Aorta (tissue), 5 donors: ENCODE measurements at places on chromosomes 3 and 15.

DNA sequence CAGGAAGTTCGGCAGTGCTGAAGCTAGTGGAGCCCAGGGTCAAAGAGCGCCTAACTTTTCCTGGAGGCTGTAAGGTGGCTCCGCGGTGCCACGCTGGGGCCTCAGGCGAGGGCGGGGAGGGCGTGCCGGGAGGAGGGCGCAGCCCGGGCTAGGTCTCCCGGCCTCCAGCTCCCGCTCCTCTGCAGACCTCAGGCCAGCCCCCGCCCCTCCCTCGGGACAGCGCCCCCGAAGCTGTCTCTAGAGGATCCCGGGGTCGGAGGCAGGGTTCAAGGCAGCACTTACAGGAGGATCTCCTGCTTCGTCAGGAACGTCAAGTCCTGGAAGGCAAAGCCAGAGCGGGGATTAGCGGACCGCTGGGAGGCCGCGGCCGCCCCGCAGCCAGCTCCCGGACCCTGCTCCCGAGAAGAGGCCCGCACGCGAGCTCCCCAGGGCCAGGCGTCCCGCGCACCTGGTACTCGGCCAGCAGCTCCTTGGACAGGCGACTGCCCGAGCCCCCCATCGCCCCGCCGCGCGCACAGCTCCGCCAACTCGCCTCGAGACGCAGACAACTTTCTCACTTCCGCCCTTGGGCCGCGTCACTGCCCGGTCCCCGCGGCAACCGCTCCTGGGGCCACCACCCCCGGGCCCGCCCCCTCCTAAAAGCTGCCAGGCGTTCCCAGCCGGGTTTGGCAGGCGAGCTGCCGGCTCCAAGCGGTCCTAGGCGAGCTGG, at the start of gene CIB1:
Gene CIB1, minus strand, starts transcription at position 555 of the 709 bp plus-strand sequence. Its CDS starts 56 bp downstream, at position 499.
- peak; percentile 99 for DNase-seq

- DNase-seq, result no peak
Measured at GRCh38 chr15:51251556-51251955, 86.8 kb downstream of the CYP19A1 start.

DNA sequence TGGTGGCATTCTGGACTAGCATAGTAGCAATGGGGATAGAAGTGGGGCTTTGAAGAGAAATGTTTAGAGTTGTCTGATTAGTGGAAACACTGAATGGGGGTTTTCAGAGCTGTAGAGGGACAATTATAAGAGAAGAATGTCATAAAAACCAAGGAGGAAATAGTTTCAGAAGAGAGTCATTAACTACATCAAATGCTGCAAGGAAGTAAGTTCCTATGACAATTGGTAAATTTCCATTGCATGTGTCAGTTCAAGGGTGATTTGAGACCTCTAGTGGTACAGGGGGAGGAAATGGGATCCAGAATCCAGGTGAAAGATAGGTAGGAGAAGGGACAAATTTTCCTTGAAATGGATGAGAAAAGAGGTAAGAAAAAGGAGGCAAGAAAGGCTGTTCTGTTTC, 68.3 kb upstream of the TBC1D5 start:
- no peak for DNase-seq

GRCh38 chr15:52162260-52162659, 28.9 kb downstream of the GNB5 start:
- DNase-seq, result no peak

- no peak for DNase-seq
Measured at GRCh38 chr3:152941859-152942258, 106.9 kb downstream of the P2RY1 start.

DNA sequence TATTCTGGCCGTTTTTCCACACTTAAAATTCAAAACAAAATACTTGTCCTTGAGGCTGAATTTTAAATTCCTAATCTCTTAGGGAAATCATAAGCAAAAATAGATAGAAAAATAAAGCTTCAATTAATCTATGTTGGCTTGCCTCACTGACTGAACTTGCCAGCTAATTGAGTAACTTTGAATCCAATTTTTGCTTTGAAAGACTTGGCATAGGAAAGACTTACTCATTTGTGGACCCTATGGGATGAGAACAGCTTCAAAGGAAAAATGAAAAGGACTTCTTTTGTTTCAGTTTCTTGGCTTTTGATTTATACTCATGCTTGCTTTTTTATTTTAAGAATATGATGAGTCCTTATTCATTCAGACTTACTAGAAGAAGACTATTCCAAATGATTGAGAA, 370.7 kb upstream of the RARB start:
- DNase-seq, result no peak

GRCh38 chr3:25018909-25019308, 409.2 kb upstream of the RARB start:
- no peak for DNase-seq

DNA sequence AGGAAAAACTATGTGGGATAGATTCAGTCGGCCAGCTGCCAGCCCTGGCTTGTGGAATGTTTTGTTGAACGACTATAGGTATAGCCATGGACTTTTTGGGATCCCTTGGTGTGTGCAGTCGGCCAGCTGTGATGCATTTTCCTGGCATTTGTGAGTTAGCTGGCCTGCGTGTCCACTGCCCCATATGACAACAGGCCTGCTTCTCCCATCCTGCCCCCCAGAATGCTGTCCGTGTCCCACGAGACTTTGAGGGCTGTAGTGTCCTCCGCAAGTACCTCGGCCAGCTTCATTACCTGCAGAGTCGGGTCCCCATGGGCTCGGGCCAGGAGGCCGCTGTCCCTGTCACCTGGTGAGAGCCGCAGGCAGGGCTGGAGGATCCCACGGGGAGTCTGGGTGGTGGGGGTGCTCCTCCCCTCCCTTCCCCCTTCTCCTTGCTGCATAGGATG, 23.6 kb downstream of the PTPN23 start:
- no peak for DNase-seq

GRCh38 chr15:50840520-50840919, 68.0 kb upstream of the AP4E1 start:
- no peak for DNase-seq

GRCh38 chr3:52132930-52133329, 21.3 kb downstream of the POC1A start:
- no peak for DNase-seq

- DNase-seq, result no peak
Measured at GRCh38 chr3:18252578-18252977, 172.6 kb downstream of the SATB1 start.

- no peak for DNase-seq
Measured at GRCh38 chr15:67074886-67075229, 9.5 kb downstream of the SMAD3 start.

GRCh38 chr15:81751256-81751655, 294.6 kb downstream of the MEX3B start:
- DNase-seq, result no peak

GRCh38 chr3:143119974-143120715, 574 bp downstream of the CHST2 start:
- peak; percentile 54 for DNase-seq

DNA sequence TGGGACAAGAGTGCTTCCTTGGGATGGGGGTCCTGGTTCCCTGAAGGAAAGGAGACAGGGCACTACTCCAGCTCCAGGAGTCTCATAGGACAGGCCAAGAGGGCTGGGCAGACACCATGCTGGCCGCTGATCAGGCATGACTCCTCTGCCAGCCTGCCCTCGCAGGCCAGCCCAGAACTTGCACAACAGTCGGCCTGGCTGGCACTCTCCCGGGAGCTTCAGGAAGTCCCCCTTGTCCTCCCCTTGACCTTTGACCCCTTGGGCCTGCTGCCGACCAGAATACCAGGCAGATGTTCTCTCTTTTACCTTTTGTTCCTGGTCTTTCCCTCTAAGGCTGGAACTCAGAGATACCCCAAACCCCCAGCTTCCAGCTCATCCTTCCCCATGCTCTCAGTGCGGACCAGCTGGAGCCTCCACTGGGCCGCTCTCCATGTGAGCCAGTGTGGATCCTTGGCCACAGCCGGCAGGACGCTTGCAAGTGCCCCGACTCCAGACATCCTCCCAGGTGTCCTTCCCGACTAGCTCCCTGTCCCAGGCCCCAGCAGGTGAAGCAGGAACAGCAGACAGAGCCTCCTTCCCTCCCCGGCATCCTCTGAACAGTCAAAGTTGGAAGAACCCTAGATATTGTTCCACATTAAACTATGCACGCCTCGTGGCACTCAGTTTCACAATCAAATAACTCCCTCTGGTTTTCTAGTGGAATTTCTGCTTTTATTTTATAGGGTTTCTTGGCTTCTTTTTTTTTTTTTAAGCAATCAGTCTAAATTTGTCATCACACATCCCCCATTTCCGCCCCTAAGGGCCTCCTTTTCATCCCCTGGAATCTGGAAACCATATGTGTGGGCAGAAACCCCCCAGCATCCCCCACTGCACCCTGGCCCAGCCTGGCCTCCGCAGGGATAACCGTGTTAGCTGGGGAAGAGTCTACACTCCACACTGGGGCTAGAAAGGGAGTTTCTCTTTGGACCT, 15.7 kb downstream of the VPS18 start:
- no peak for DNase-seq

DNA sequence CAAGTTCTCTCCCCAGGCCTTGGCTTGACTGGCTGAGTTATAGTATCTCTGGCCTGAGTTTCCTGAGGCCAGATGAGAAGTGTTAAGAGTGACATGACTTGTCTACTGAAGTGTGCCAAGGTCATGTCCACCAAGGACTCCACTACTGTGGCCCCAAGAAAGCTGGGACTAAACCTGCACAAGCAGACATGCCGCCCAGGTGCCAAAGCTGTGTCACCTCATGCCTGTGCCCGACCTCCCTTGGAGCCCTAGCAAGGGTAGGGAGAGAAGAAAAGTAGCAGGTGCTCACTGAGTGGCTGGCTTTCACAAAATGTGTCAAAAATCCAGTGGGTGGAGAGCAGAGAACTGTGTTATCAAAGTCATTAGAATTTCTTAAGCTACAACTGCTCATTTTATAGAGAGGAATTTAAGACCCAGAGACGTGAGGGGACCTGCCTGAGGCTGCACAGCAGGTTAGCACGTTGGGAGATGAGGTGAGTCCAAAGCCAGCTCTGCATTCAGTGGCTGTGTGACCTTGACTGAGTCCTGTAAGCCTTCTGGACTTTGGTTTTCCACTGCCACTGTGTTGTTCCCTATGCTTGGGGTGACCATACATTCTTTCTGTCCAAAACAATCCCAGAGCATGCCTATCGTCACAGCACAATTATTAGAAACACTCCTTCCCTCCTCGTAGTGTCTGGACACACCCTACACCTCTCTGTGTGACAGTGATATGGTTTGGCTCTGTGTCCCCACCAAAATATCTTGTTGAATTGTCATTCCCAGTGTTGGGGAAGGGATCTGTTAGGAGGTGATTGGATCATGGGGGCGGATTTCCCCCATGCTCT, 5.0 kb upstream of the LYSMD4 start:
- no peak for DNase-seq

DNA sequence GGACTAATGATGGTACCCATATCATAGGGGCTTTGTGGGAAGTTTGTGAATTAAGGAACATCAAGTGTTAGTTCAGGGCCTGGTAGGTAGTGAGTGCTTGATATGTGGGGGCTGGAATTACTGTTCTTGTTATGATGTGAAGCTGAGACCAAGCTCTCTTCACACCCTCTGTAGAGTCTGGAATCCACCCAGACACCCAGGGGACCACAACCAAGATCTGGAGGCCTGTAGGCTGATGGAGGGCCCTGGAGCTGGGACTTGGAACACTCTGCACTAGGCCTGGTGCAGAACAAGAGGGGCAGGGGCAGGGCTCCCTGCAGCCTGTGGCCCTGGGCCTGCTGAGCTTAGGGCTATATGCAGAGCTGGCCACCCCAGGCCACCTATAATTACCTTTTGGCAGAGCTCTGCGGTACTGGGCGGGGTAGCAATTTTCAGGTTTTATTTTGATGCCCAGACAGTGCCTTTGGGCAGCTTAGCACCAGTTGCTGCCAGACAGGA, 13.1 kb upstream of the PRKCD start:
- DNase-seq, result no peak

DNA sequence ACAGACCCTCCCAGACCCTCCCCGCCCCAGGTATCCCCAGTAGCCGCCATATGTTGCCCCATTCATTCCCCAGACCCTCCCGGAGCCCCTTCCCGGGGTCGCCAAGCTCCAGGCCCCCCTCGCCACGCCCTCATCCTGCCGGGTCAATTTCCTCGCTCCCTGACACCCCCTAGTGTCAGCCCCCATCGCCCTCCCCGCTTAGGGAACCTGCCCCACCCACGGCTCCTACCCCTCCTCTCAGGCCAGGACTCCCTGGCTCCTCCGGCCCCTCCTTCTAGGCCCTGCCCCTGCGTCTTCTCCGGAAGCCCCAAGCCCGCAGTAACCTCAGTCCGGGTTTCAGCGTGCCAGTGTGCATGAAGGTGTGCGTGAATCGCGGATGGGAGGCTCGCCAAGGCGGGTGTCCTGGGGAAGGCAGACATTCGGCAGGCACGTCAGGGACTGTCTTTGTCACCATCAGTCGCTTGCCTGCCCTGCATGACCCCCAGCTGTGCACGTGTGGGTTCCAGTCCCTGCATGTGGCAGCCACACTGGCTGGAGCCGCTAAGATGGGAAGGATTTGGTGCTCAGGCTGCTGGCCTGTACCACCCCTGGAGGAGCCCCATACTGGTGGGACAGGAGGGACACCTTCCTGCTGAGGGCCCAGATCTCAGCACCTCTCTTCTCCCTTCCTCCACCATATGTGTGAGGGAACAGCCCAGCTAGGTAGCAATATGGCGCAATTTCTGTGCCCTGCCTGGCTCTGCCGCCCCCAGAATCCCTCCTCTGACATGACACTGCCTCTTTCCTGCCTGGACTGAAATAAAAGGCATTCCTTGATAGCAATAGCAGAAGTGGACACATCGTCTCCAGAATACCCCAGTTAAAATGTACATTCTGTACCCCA, 693 bp downstream of the DISP2 start:
- DNase-seq, result peak; percentile 79

GRCh38 chr15:31887246-31887645, 143.1 kb upstream of the CHRNA7 start:
- no peak for DNase-seq
